ENCODE measurements at places on chromosomes 5 and 9.

GRCh38 chr5:139262742-139263445 lies 30.6 kb upstream of the MATR3 start:
- no peak overlapping the region for H3K27ac ChIP-seq
- no peaks in the 10 kb centered on the region for H3K36me3 ChIP-seq
- H3K4me1 ChIP-seq: no peaks in the 10 kb centered on the region
- H3K4me3 ChIP-seq: no peak overlapping the region
- H3K27me3 ChIP-seq: no peaks in the 10 kb centered on the region

DNA sequence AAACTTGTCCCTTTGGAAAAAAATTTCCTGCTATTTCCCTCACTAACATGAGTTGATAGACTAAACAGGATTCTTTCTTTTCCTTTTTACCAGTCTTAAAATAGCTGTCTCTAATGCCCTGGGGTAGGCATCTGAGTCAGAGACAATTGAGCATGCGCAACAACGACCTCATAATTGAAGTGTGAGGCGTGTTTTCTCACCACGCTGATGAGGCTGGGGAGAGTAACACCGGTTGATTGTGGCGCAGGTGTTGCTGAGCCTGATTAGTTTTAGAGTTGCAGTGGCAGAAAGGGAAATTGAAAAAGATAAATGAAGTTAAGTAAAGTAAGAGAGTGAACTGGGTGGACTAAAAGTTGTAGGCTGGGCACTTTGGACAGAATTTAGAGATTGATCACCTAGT lies 213.7 kb downstream of the TLR4 start:
- H3K27ac ChIP-seq: no peak overlapping the region
- DNase-seq: no peak
- H3K36me3 ChIP-seq: no peaks in the 10 kb centered on the region
- H3K4me1 ChIP-seq: no peaks in the 10 kb centered on the region
- H3K4me3 ChIP-seq: no peak overlapping the region
- no peaks in the 10 kb centered on the region for H3K27me3 ChIP-seq

DNA sequence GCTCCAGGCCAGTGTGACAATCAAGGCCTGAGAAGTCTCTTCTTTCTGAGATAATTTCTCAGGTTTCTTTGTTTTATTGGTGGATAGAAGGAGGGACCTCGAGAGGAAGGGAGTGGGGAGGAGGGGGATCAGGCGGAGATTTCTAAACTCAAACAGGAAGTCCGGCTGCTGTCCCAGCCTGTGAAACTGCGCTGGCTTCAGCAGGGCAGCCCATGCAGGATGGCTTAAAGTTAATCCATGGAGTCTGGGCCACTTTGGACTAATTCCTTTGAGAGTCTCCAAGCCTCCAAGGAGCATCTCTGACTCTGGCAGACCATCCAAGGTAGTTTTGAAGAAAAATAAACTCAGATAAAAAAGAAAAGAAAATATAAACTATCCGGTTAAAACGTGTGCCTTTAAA lies 378.5 kb downstream of the MLLT3 start:
- no peaks in the 10 kb centered on the region for H3K4me1 ChIP-seq
- H3K27me3 ChIP-seq: no peaks in the 10 kb centered on the region
- no peak for DNase-seq
- no peak overlapping the region for H3K27ac ChIP-seq

DNA sequence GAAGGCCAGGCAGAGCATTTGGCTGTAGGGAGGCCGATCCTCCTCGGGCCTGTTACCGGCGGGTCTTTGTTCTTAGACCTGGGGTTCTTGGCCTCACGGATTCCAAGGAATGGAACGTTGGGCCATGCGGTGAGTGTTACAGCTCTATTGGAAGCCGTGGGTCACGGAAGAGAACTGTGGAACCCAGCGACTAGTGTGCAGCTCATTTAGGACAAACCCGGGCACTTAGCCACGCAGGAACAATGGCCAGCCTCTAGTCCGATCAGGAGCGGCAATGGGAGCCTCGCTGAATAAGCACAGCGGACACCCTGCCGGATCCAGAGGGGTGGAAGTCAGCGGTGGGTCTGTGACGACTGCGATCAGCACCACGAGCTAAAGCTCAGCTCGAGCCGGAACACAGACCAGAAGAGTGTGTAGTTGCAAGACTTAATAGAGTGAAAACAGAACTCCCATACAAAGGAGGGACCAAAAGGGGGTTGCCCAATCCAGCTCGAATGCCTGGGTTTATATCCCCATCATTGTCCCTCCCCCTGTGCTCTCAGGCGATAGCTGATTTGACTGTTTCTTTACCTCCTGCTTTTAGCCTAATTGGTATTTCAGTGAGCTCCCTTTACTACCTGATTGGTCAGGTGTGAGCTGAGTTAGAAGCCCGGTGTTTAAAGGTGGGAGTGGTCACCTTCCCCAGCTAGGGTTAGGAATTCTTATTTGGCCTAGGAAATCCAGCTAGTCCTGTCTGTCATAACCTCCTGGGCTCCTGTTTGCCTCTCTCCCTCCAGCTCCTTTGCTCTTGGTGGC lies 53.7 kb upstream of the RPL26L1 start:
- H3K36me3 ChIP-seq: no peaks in the 10 kb centered on the region
- no peak for DNase-seq
- H3K4me1 ChIP-seq: no peaks in the 10 kb centered on the region
- no peak overlapping the region for H3K4me3 ChIP-seq
- no peaks in the 10 kb centered on the region for H3K27me3 ChIP-seq

GRCh38 chr5:169004551-169004950 lies 296.4 kb downstream of the SLIT3 start:
- no peaks in the 10 kb centered on the region for H3K4me1 ChIP-seq
- H3K36me3 ChIP-seq: no peaks in the 10 kb centered on the region
- H3K27me3 ChIP-seq: peaks cover 41% of the 10 kb centered on the region
- no peak overlapping the region for H3K27ac ChIP-seq
- no peak for DNase-seq

All from A673 (cell line).